ENCODE measurements at places on chromosomes 1 and 21.

DNA sequence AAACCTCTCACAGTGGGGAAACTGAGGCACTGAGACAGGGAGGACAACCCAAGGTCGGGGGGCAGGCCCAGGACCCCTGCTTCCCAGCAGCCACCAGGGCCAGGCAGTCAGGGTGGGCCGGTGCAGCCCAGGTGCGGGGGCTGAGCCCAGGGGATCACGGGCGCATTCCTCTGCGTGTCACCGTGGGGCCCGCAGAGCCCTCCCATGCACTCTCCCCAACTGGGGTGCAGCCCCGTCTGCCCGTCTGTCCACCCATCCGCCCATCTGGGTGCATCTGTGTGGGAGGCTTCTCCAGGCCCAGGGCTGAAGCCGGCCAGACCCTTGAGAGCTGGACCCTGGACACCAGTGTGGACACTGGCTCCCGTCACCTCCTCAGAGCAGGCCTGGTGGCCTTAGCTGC, 2.9 kb upstream of the PLCH2 start:
- DNase-seq, result no peak

DNA sequence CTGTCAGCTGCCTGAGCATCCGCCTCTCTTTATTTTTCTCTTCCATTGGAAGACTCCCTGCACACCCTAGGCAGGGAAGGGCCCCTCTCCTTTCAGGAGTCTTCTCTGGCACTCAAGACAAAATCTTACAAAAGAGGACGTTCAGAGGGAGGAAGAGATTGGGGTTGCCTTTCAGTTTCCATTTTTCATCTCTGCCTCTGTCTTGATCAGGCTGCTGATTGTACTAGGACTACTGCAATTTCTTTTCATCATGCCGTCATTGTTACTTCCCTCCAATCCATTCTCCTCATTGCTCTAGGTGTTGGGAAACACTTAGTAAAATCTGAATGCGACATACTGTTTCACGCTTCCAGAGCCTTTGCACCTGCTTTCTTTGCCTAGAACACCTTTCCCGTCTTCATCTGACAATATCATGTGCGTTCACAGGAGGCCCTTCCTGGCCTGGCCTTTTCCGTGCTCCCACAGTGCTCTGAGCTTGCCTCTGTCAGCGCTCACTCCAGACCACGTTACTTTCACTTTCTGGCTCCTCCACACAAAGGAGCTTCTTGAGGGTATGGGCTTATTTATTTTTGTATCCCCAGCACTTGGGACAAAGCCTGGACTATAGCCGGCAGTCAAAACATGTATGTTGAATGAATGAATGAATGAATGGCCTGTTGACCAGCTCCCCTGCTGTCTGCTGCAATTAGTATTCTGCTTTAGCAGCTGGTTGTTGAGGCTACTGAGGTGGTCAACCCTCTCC, 10.9 kb downstream of the LRRC71 start:
- DNase-seq, result no peak

DNA sequence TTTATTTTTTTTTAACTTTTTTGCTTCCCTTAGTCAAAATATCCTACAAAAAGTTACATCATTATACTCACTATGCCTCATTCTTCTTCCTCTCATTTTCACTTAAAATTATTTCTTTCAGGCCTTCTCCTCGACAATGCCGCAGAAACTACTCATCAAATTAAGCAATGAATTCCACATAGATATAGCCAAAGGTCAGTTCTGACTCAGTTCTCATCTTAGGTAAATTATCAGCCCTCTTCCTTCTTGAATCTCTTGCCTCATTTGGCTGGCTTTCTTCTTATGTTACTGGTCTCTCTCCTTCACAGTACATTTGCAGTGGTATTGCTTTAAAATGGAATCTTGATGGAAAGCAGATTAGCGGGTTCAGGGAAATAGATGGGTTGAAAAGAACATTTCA, 260.7 kb upstream of the BRINP3 start:
- DNase-seq, result no peak

DNA sequence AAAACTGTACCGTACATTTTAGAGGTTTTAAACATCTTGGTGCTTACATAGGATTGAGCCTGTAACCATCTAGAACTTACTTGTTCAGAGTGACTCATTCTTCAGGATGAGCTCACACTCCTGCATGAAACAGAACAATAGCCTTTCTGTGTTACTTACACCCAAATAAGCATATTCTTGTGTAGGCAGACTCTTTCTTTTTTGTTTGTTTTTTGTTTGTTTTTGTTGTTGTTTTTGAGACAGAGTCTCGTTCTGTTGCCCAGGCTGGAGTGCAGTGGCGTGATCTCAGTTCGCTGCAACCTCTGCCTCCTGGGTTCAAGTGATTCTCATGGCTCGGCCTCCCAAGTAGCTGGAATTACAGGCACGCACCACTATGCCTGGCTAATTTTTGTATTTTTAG, 3.8 kb upstream of the CA6 start:
- DNase-seq, result no peak

- no peak for DNase-seq
These were observed 2.0 kb upstream of the KRTAP19-1 start for GRCh38 chr21:30482130-30482529.

DNA sequence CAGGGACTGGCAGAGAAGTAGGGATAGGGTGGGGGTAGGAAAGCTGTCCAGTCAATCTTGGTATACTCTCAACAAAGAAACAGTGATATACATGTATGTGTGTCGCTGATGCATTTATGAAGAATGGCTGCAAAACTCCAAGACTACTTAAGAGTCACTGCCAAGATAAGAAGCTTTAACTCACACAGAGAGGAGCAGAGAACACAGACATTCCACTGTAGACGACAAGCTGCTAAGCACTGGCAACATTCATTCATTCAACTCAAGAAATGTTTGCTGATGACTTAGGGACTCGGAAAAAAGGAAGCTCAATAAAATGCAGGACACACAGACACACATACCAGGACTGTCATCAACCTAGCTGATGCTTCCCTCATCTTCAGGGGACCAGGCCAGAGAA, 5.5 kb downstream of the CTNNBIP1 start:
- DNase-seq, result no peak

GRCh38 chr1:234127026-234127671, 222.7 kb downstream of the SLC35F3 start:
- no peak for DNase-seq

- DNase-seq, result no peak
These were observed 310.1 kb downstream of the PAPPA2 start for GRCh38 chr1:176773038-176773437.

DNA sequence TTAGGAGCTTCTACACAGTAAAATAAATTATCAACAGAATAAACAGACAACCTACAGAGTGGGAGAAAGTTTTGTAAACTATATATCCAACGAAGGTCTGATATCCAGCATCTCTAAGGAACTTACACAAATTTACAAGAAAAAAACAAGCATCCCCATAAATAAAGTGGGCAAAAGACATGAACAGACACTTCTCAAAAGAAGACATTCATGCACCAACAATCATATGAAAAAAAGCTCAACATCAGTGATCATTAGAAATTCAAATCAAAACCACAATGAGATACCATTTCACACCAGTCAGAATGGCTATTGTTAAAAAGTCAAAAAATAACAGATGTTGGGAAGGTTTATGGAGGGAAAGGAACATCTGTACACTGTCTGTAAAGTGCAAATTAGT, 526.4 kb upstream of the CAMK1G start:
- DNase-seq, result no peak
